NCI-H2107 (cell line): ENCODE measurements at places on chromosomes 12 and 14.

DNA sequence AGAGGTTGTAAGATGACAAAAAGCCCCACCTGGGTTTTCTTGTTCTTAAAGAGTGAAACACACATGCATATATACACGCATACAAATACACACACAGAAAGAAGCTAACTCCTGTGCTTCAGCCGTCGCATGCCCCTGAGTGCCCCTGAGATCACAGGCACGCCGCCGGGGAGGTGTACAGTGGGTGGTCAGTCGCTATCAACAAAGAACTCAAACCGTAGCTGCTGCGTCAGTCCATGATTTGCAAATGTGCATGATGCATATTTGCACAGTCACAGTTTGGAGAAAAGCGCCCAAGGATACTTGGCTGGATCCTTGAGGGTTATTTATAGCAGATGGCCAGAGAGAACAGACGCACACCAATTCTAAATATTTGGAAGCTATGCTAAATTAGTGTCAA lies 206.9 kb downstream of the TMEM132D start:
- DNase-seq, result no peak

DNA sequence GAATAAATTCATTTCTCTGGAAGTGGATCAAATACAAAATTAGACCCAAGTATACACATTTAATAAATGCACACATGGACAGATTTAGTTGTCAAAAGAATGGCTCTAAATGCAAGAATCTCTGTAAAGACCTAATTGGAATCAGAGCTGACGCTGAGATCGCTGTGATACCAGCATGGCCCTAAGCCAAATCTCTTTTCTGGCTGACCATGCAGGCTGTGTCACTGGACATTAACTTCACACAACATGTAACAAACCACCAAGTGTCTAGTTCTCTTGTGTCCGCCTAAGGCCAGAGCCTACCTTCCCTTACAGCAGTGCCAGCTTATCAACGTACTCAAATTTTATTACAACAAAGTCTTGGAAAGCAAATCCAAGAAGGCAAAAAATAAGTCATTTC lies 127.5 kb downstream of the MED13L start:
- DNase-seq, result no peak

DNA sequence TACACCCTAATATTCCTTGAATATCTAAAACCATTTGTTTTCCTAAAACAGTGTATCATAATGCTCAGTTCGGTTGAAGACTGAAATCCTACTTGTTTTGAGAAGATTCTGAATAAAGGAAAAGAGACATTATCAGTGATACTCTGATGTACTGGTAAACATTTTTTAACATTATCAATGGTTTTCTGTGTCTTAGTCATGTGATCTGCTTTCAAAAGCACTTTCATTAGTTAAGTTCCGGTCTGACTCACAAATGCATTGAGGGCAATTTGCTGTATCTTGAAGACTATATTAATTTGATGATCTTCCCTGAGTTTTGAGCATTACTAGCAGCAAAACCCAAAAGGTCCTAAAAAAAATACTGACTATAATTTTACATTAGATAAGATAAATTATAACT lies 145.6 kb downstream of the PRKD1 start:
- no peak for DNase-seq

GRCh38 chr14:29311983-29312382 lies 545.4 kb downstream of the FOXG1 start:
- no peak for DNase-seq

- DNase-seq, result no peak
These were observed 55.8 kb upstream of the GALNT9 start for GRCh38 chr12:132384916-132385774.

- no peak for DNase-seq
These were observed 387.7 kb downstream of the TMTC2 start for GRCh38 chr12:83074358-83074894.

GRCh38 chr12:66164349-66164821 lies 5.4 kb downstream of the TMBIM4 start:
- no peak for DNase-seq

- DNase-seq, result no peak
These were observed 373.4 kb downstream of the NUAK1 start for GRCh38 chr12:105765053-105766014.

DNA sequence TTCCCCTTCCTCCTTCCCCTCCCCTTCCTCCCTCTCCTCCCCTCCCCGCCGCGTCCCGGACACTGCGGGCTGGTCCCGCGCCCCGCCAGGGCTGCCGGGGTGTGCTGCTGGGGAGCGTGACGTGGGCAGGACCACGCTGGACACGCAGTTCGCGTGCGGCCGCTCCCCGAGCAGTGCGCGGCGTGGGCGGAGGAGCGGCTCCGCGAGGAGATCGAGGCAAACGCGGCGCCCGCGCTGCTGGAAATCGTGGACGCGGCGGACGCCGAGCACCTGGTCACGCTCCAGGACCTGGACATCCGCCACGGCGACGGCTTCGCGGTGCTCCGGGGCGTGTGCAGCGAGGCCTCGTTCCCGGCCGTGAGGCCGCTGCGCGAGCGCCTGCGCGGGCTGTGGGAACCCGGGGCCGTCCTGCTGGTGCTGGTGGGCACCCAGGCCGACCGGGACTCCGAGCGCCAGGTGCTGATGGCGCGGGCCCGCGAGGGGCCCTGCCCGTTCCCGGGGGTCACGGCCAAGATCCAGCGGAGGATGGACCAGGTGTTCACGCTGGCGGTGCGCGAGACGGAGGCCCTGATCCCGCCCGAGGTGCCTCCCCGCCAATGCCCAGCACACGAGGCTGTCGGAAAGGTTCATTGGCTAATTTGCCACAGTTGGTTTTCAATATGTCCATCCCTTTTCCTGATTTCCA lies 84.3 kb downstream of the TNFAIP2 start:
- no peak for DNase-seq

- no peak for DNase-seq
These were observed 114.6 kb upstream of the SINHCAF start for GRCh38 chr12:31440586-31440985.

DNA sequence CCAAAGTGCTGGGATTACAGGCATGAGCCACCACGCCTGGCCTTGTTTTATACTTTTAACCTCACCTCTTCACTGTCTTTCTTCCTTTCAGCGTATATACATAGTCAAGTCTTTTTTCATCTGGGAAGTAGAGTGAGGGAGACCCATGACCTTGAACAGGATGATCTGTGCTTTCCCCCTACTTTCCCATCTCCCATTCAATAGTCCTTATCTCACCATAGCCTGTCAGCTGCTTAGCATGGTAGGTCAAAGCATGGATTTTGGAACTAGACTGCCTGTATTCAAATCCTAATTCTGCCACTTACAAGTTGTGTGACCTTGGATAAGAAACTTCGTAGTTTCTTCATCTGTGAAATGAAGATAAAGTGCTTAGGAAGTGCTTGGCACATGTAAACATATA lies 96.4 kb upstream of the MON2 start:
- DNase-seq, result no peak

- no peak for DNase-seq
These were observed 39.8 kb downstream of the SVOP start for GRCh38 chr12:108980831-108981618.

GRCh38 chr14:57008534-57008933 lies 198.3 kb upstream of the OTX2 start:
- DNase-seq, result no peak

DNA sequence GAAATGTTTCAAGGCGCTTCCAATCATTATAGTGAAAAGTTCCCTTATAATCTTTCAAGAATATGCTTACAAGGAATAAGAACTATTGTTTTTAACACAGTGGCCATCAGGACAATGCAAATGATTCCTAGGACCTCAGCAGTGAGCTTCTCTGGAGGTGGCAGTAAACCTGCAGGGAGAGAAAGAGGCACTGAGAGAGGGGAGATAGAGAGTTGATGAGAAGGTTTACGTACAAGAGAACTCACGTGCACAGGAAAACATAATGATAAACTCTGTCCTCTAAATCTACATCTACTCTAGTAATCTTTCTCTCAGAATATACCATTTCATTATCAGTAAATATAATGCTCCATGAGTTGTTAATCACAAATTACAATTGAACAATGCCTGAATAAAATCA lies 715 bp downstream of the KLRC4 start:
- no peak for DNase-seq

GRCh38 chr14:66900719-66901118 lies 288.5 kb upstream of the GARIN2 start:
- DNase-seq, result no peak

DNA sequence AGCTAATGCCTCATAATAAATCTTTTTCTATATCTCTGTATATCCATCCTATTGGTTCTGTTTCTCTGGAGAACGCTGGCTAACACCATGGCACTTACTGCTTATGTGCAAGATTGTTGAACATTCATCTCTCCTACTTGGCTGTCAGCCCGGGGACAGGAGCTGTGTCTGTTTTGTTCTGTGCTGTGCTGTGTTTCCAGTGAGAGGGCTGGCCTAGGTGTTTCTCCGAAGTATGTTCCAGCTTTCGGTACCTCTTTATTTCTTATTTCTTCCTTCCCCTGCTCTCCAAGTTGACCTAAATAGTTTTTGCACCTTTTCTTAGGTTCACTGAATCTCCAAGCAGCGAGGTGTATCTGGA lies 18.8 kb upstream of the NR4A1 start:
- no peak for DNase-seq

GRCh38 chr12:65925626-65926025 lies 101.3 kb downstream of the HMGA2 start:
- DNase-seq, result no peak

- no peak for DNase-seq
These were observed 58.0 kb upstream of the FAM222A start for GRCh38 chr12:109655578-109655977.

GRCh38 chr14:76761960-76762410 lies 717 bp downstream of the VASH1 start:
- DNase-seq, result peak; percentile 39

- DNase-seq, result no peak
These were observed 75.9 kb upstream of the TMPO start for GRCh38 chr12:98439471-98439951.

DNA sequence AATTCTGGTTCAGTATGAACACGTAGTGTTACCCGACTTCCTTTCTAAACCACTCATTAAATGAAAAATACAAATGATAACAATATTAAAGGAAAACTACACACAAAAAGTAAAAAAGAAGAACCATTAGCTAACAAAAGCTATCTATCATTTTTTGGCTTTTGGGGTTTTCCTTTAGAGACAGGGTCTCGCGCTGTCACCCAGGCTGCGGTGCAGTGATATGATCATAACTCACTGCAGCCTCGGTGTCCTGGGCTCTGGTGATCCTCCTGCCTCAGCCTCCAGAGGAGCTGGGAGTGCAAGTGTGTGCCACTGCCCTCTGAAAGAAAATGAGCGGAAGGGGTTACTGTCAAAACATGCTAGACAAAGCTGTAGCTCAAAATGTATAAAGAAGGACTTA lies 238.2 kb upstream of the AVPR1A start:
- DNase-seq, result no peak

DNA sequence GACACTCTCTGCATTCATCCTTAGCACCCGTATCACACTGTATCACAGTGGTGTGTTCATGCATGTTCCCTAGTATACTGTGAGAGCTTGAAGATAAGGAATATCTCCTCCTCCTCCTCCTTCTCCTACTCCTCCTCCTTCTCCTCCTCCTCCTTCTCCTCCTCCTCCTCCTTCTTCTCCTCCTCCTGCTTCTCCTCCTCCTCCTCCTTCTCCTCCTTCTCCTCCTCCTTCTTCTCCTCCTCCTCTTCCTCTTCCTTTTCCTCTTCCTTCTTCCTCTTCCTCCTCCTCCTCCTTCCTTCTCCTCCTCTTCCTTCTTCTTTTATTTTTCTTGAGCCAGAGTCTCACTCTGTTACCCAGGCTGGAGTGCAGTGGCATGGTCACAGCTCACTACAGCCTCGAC lies 27.1 kb downstream of the DAO start:
- no peak for DNase-seq

DNA sequence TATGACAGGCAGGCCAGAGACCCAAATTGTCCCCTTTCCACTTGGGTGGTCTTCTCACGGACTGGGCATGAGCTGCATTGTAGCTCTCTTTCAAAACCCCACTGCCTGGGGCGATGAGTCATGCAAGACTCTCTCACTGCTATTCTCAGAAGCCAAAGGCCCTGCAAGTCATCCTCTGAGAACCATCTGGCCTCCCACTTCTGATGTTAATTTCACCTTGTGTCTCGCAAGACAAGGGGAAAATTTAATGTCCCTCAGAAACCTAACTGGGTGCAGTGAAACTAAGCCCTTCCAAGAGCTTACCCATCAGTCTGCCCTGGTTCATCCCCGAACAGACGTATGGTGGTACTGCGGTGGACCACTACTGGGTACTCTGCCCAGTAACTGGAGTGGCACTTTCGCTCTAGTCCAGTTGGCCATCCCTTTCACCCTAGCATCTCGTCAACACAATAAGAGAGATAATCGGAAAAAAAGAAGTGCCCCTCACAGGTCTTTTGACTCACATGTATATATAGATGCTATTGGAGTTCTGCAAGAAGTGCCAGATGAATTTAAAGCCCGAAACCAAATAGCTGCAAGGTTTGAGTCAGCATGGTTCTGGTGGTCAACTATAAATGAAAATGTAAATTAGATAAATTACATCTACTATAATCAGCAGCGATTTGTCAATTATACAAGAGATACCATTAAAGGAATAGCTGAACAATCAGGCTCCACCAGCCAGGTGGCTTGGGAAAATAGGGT lies 31.3 kb upstream of the LALBA start:
- DNase-seq, result no peak

DNA sequence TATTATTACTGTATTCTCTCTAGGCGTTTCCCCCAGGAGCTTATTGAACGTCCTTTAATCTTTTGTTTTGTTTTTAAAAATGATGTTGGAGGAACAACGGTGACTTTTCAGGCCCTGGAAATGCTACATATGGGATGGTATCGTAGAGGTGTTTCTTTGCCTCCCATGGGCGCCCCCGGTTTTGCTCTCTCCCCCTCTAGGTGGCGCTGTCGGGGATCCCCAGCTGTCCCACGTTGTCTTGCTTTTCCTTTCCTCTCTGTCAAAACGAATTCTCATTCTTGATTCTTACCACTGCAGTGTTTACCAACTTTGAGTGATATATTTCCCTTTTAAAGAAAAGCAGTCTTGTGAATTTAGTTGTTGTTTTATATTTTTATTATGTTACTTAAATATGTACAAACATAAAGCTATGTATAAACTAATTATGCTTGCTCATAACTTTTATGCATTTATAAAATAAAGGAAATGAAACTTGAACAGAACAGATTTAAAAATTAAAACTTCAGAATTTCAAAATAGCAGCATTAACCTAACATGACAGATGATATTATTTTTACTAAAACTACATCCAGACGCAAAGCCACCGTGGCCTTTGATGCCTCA lies 171.9 kb downstream of the RGS6 start:
- DNase-seq, result no peak

- no peak for DNase-seq
These were observed 97.0 kb downstream of the TPH2 start for GRCh38 chr12:72035625-72036024.

DNA sequence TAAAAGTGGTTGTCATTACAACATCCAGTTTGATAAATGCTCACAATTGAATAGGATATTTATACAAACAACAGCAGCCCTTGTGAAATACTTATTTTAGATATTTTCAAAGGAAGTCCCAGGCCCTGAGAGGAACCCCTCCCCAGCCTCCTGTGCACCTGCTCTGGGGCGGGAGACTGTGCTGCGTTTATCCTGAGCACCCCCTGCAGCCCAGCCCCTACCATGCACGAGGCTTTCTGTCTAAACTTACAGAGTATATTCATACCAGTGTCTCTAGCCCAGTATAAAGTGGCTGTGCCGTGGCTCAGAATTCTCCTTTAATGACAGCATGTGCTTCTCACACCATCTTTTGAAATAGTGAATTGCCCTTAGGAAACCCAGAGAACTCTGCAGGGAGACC lies 1084.3 kb downstream of the TMEM121 start:
- no peak for DNase-seq
